ENCODE measurements at places on chromosomes 16 and 17. TPM values are rescaled to one million over a fixed set of nuclear protein-coding genes. Genes with fewer than 3 reads are reported as not detected.
A peak's percentile ranks its signal among the peaks of the same experiment; 100 is the strongest.

The KRT32 gene
- polyA plus RNA-seq: 2.2 TPM

DNA sequence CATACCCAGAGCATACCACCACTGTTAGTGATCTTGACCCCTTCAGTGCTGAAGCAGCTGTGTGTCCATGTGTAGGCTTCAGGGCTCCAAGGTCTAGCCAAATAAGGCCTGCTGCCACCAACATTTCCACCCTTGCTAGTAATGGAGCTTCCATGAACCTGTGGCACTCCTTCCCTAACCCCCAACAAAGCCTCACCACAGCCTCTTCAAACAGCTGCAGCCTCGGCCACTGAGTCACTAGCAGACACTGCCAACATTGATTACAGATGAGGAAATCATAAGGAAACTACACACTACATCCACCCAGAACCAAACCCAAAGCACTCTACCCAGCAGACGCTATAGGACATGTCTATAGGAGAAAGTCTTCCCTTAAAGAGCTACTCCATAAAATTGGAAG is 610.7 kb downstream of the KCNJ2 start:
- DNase-seq: no peak

GRCh38 chr17:4033751-4034251 is 69.6 kb upstream of the ATP2A3 start:
- no peak for DNase-seq

- no peak for DNase-seq
Measured at GRCh38 chr16:1333149-1333812, at the start of gene BAIAP3. TSS of gene BAIAP3 (plus strand) at chr16:1333645. CDS start at chr16:1338550, 4,905 bp downstream.

DNA sequence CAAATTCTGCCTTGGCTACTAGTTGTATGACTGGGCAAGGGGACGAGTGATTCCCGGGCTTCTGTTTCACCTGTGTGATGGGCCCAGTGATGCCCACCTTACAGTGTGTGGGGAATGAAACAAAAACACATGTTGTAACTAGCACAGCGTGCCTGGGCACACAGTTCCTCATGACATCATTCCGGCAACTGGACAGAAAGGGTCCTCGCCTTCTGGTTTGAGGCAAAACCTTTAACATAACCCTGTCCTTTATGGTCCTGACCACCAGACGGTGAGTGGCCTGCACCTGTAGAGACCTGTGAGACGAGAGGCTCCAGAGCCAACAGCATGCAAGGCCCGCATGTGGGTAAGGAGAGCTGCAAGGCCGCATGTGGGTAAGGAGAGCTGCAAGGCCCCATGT is 7.7 kb upstream of the SLC38A8 start:
- no peak for DNase-seq

- DNase-seq: no peak
Measured at GRCh38 chr17:61650749-61651148, 59.7 kb upstream of the NACA2 start.

The PABPN1L gene
- polyA plus RNA-seq: 0.34 TPM

The SMIM5 gene
- 7.3 TPM for polyA plus RNA-seq

DNA sequence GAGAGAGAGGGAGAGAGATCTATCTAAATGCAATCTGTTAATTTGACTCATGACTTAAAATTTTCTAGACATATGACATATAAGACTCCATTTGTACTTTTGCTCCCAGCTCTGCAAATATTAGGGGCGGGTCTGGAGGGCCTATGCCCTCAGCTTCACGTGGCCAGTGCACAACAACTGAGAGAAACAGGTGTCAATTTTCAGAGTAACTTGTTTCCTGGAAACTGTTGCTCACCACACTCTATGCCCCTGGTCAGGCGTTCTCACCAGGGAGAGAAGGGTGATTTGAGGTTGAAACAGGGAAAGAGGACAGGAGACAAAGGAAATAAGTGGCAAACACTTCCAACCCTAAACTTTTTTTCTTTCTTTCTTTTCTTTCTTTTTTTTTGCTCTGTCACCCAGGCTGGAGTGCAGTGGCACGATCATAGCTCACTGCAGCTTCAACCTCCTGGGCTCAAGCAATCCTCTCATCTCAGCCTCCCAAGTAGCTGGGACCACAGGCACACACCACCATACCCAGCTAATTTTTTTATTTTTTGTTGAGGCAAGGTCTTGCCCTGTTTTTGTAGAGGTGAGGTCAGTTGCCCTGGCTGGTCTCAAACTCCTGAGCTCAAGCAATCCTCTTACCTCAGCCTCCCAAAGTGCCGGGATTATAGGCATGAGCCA is 270.0 kb downstream of the SLC39A11 start:
- no peak for DNase-seq

DNA sequence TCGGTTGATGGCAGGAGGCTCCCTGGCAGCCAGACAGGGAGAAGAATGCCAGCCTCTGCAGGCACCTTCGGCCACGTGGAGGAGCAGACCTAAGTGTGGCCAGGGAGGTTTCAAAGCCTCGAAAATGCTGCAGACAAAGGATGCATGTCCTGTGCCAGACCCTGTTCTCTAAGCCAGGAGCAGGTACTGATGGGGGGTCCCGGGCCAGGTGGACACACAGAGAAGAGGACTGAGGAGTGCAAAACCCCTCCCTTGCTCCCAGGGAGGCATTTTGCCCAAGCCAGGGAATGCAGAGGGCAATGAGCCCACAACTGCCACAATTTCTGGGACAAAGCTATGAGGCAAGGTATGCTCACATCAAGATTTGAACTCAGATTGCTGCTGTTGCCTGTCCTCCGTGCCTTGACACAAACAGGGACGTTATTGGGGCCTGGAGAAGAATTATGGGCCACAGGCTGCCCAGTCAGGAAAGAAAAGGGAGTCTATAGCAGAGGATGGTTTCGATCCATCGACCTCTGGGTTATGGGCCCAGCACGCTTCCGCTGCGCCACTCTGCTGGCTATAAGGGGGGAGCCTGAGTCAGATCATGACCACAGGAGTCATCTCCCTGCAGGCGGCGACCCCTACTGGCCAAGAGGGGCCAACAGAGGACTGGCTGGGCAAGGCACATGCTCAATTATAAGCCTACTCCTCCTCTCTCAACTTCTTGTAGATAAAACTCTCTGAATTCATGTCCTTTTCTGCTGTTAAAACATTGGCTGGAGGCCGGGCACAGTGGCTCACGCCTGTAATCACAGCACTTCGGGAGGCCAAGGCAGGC is 25.1 kb upstream of the FOXK2 start:
- peak; percentile 36 for DNase-seq

DNA sequence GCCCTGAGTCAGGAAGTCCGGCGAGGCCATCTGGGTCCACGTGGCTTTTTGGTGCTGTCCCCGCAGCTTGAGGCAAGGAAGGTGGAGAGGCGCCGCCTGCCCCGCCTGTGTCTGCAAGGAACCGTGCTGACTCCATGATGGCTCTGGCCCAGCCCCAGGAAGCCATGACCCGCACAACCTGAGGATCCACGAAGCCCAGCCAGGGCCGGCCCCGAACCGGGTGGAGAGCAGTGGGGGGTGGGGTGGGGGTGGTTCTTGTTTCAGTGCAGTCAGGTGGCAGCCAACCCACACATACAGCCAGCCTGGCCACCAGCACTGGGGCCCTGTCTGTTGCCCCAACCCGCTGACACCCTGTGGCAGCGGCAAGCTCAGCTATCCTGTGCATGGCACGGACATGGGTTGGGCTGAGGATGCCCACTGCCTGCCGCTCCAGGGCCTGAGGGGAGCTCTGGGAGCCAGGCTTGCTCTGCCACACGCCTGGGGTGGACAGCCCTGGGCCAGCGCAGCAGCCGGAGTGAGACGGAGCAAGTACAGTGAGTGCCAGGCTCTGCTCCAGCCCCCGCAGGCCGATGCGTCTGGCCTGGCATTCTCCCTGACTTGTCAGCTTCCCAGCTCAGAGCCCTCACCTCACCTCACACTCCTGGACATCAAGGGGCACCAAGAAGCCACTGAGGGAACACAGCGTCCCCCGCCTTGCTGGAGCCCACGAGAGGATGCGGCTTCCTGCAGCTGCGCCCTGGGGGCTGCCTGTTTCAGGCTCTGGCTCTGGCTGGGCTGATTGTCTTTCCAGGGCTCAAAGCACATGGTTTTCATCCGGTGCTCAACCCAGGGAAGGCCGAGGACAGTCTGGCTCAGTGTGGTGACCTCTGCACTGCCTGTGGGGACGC is 68.8 kb downstream of the LMF1 start:
- DNase-seq: no peak

GRCh38 chr17:17051791-17052461 is 9.7 kb downstream of the MPRIP start:
- no peak for DNase-seq

DNA sequence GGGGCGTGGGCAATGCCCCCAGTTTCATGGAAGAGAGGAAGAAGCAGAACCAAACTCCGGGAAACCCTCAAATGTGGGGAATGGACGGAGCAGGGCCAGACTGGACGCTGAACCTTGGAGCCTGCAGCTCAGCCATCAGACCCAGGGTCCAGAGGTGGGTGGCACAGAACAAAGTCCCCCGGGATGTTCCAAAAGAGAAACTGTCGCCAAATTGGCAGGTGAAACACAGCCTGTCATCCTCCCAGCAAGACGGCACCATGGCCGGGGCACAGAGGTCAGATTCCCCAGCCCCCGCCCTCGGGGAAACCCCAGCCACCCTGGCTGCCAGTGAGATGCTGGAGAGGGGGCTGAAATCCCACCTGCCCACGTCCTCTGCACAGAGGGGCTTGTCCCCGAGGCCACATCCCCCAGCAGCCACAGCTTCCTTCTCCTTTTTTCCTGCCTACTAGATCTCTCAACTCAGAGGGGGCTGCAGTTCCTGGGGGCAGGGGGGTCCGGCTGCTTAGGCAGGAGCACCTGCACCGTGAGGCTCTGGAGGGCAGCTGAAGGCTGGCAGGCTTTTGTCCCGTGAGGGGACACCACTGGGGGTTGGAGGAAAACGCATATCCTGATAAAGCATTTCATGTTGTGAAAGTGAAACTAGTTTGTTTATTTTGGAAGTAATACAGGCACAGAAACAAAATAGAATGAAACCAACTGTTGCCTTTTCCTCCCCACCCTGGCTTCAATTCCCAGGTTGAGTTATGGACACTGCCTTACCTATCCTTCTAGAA is 1.2 kb upstream of the SECTM1 start:
- DNase-seq: no peak

- no peak for DNase-seq
Measured at GRCh38 chr17:76584427-76585032, 1.1 kb downstream of the ST6GALNAC2 start.

The LRRC46 gene
- polyA plus RNA-seq: 2.4 TPM

DNA sequence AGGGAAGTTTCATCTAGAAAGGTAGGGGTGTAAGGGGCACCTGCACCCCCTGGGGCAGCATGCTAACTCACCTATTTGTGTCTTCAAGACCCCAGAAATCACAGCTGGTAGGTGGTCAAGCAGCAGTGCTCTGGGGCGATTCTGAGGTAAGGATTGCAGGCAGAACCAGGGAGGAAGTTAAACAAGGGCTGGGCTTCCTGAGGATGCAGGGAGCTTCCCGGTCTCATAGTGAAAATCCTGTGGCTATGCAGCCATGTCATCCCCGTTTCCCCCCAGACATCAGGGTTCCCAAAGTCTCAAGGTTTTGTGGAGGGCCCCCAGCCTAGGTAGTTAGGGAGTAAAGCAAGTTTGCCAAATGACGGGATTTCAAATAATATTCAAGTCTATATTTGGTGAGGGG is 78.5 kb downstream of the C16orf78 start:
- DNase-seq: no peak

DNA sequence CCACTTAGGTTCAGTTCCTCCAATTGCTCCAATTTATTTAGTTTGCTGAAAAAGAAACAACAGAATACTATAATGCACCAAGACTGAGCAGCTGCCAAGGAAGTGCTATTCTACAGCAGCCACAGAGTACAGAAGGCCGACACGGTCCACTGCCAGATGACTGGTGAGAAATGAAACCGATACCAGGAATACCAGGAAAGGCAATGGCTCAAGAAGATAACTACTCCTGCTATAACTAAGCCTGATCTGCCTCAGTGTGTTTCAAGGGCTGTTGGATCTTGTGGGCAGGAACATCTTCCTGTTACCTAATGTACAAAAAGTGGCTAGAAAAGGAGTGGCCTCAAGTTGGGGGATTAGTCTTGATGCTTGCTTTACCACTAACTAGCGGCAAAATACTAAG is 32.8 kb downstream of the MARVELD3 start:
- no peak for DNase-seq

The HP gene
- 16.9 TPM for polyA plus RNA-seq

- no peak for DNase-seq
Measured at GRCh38 chr16:2610781-2611498, 71.4 kb upstream of the KCTD5 start.

The ALOX15 gene
- polyA plus RNA-seq: 0.48 TPM

DNA sequence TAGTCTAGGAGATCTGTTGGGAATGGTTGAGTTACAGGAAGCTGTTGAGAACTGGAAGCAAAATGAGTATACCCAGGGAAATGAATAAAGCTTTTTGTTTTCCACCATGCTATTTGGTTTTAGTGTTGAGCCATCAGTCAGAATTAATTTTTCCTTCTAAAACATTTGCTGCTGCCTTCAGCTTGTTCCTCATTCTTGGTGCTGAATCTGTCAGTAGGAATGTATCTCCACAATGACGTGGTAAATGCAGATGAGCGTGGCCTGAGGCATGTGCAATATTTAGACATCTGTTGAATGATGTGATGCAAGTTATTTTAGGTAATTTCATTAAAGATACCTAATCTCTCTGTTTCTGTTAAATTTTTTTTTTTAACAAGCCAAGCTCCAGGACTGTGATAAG is 10.9 kb downstream of the HAPSTR1 start:
- no peak for DNase-seq

GRCh38 chr16:67016681-67017420 is 12.1 kb upstream of the CBFB start:
- no peak for DNase-seq

GRCh38 chr17:12789481-12790248 is at the start of gene ARHGAP44:
TSS of gene ARHGAP44 (plus strand) at chr17:12789498. CDS start at chr17:12789839, 341 bp downstream.
- DNase-seq: no peak

GRCh38 chr17:58693208-58693607 is 806 bp downstream of the RAD51C start:
- no peak for DNase-seq

DNA sequence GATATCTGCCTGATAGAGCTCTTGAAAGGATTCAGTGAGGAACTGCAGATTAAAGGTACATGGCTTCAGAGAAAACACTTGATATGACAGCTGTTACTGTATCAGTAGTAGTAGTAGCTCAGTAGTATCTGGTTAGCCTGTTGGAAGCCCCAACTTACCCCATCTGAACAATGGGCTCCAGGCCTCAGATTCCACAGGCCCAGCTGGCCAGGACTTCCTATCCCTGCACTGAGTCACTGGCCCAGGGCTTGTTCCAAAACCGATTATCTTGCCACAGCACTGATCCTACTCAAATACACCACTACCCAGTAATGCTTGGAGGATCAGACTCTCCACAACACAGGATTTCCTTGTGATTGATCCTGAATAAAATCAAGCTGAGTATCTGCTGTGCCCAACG is 32.6 kb downstream of the DCUN1D3 start:
- no peak for DNase-seq

GRCh38 chr16:48064971-48065370 is 90.8 kb downstream of the ABCC12 start:
- DNase-seq: no peak

GRCh38 chr16:56667581-56668571 is at the start of gene MT1G:
TSS of gene MT1G (minus strand) at chr16:56668065. CDS start at chr16:56667993, 72 bp downstream.
- DNase-seq: peak; percentile 23

The SLC16A5 gene
- polyA plus RNA-seq: 5.0 TPM

DNA sequence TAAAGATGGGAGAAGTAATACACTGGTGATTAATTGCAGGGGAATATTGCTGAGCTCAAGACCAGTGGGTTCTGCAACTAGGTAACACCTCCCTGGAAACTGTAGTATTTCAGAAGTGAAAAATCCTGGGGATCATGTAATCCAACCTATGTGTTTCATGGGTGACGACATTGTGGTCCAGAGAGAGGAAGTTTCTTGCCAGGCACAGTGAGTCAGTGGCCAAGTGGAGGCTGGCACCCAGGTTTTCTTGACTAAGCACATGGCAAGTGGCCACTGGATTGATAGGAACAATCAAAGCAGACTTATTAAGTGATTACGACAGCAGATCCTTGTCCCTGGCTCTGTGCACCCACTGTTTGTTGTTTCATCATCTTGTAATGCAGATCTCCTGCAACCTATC is 14.6 kb upstream of the CIITA start:
- no peak for DNase-seq
